ENCODE measurements at places on chromosomes 1 and 21.
A peak's percentile ranks its signal among the peaks of the same experiment; 100 is the strongest.

- no peak for DNase-seq
Observed at GRCh38 chr1:31931593-31932225, 6.5 kb downstream of the PTP4A2 start.

DNA sequence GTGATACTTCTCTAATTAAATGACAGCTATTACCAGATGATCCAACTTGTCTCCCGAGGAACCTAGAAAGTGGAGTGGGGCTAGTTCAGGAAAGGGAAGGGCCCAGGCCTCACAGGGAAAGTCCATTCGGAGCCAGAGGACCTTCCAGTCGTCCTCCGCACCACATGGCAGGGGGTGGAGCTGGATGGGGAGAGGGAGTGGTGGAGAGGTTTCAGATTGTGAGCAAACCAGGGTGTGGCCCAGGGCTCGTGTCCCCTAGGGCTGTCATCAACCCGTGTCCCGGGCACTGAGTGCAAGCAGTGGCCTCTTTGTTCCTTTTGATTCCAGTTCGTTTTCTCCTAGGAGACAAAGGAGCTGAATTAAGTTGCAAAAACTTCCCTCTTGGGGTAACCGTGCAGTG, 114.9 kb downstream of the HUNK start:
- peak; percentile 73 for DNase-seq

- DNase-seq, result no peak
Observed at GRCh38 chr1:11855430-11855829, 3.3 kb downstream of the NPPB start.

GRCh38 chr21:45132841-45133573, 58.6 kb downstream of the ADARB1 start:
- peak; percentile 83 for DNase-seq

GRCh38 chr1:230043081-230043480, 24.0 kb upstream of the GALNT2 start:
- DNase-seq, result no peak

DNA sequence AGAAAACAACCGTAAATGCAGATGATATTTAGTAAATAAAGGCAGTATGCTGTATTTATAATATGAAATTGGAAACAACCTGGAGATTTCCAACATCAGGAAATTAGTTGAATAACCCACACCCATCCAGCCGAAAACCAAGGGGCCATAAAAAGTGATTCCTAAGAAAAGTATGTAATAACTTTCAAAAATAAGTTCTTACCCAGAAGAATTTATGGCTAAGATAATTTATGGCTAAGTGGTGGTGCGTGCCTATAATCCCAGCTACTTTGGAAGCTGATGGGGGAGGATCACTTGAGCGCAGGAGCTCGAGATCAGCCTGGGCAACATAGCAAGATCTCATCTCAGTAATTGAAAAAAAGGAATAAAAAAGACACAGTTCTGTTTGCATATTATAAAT, 43.2 kb downstream of the TMCO4 start:
- no peak for DNase-seq

DNA sequence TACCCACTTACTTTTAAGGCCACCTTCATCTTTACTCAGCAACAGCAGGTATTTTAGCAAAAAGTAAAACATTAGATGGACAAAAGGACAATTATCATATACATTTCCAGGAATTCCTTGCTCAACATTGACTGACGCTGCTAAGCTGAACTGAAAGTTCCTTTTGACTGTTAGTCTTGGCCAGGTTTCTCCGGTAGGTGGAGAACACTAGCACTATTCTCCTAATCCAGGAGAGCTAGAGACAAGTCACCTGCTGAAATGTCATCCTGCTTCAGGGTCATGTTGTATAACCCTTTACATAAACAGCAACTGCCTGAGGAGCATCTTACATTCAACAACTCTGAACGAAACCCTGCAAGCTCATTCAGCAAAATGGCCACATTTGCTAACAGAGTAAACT, 109.0 kb upstream of the ESRRG start:
- DNase-seq, result no peak

- no peak for DNase-seq
Observed at GRCh38 chr1:213876531-213876930, 111.2 kb upstream of the PROX1 start.

- no peak for DNase-seq
Observed at GRCh38 chr1:11749203-11749689, 12.7 kb upstream of the C1orf167 start.

DNA sequence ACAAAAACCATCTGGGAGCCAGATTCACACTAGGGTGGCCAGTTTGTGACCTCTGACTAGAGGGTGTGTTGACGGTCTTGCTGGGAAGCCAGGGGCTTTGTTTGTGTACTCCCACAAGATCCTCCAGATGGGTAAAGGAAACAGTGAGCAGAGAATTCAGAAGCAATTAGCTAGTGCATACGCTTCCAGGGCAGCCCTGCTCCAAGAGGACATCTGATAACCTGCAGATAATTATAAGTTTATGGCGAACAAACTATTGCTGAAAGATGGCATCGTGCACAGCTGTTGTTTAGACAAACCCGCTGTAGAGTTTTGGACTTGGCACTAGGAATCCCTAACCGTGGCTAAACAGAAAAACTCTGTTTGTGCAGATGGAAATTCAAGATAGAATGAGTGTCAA, 326.4 kb downstream of the TGFB2 start:
- DNase-seq, result no peak

DNA sequence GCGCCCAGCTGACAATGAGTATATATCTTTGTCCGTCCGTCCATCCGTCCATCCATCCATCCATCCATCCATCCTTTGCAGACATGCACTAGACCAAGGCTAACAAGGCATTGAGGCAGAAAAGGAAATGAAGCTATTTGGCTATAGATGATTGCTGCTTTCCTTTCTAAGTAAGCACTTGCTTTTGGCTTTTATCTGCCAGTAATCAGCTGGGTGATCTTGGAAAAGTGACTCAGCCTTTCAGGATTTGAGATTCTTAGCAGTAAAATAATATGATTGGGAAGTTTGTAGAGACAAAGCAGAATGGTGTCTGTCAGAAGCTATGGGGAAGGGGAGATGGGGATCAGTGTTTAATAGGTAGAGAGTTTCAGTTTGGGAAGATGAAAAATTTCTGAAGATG, 22.7 kb downstream of the ZFYVE9 start:
- no peak for DNase-seq

DNA sequence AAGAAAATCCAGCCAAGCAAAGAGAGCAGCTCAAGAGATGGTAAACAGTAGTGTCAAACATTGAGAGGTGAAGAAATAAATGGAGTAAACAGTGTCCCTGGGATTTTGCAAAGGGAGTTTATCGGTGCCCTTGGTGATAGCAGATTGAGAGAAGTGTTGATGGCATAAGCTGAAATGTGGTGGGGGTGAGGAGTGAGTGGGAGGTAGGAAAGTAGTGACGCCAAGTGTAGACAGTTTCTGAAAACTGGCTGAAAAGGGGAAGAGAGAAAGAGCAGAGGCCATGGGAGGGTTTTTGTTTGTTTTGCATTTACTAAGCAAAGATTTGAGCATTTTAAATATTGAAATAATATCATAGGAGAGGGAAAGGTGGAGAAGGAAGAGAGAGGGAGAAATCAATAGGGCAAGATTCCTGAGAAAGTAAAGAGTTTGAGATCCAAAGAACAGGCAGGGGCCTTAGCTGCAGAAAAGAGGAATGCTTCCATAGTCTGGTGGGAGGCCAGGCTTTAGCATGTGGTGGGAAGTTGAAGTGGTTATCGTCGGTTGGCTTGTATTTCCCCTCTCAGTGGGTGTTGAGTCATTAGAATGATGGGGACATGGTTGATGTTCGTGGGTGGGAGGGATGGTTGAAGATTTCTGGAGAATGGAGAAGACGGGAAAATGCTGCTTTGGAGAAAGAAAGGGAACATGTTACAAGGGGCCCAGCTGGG, 26.8 kb upstream of the RASAL2 start:
- DNase-seq, result no peak

DNA sequence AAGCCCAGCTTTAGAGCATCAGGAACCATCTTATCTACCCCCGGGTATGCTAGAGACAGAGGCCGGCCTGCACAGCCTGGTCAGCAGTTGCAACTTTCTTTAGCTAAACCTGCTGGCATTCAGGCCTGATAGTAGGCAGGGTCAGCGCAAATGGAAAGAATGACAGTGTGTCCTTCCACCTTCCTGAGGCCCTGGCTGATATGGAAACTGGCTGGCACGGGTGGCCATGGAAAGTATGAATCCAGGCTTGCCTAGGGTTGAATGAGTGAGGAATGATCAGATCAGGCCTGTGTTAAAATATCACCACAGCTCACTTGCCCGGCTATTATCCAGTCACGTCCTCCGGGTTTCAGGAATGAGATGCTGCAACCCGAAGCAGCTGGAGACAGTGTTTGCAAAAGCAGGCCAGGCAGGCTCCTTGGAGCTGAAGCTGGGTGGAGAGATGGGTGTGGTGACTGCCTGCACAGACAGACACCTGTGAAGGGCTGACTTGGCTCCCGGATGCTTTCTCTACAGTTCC, 34.7 kb downstream of the RCAN1 start:
- DNase-seq, result peak; percentile 91

DNA sequence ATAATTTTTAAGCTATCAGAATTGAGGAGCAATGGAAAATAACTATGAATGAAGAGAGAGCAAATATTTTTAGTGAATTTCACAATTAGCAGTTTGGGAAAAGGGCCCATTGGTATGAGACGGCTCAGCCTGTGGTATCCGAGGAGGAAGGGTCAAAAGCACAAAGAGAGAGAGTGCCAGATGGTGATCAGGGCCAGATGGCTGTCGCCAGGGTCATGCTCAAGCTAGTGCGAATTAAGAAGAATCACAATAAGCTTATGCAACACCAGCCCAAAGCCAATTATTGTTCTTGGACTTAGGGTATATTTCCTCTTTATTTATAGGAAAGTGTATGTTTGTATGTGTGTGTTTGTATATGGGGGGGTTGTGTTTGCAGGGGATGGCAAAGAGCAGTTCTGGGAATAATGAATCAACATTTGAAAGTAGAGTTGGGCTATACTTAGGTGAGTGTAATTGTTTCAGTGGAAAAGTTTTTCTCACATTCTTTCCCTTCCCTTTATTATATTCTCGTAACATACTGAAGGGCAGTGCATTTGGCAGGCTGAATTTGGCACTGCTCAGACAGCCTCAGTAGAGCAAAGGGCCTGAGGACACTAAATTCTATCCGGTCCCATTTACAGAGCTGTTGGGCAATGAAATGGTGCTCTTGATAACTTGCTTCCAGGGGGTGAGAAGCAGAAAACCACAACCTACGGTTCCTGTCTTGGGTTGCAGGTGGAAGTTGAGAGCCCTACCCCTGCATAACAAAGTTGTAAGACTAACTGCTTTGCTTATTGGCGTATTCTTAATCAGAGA, 19.5 kb upstream of the DDR2 start:
- peak; percentile 86 for DNase-seq

GRCh38 chr1:98404866-98405265, 256.7 kb upstream of the SNX7 start:
- DNase-seq, result no peak

DNA sequence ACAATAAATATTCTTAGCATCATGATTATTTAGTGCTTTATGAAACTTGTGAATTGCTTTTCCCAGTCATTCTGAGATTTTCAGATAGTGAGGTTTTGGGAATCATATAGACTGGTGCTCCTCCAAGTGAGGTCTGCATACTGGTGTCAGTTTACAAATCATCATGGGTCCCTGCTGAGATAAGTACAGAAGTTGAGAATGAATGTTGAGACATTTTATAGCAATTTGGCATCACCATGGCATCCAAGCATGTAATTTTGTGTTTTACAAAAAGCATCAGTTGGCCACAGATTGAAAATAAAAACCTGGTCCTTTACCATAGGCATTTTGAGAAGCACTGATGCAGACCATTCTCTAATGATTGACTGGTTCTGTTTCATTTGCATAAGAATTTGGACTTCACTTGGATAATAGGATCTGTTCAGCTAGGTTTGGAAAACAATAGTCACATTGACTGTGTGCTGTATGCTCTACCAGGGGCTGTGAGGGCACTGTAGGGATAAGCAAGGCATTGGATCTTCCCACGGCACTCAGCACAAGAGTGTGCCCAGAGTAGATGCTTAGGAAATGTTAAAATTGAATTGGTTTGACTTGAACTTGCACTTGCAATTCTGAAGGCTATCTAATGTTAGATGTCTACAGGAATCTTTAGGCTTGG, 79.0 kb upstream of the JUN start:
- no peak for DNase-seq

- no peak for DNase-seq
Observed at GRCh38 chr1:241118049-241118448, 239.0 kb downstream of the RGS7 start.

GRCh38 chr21:33206771-33207281, 22.9 kb upstream of the IFNAR2 start:
- no peak for DNase-seq

GRCh38 chr1:207691841-207692240, 46.9 kb downstream of the CR1L start:
- no peak for DNase-seq

- no peak for DNase-seq
Observed at GRCh38 chr1:197995408-197996258, 78.5 kb downstream of the LHX9 start.

DNA sequence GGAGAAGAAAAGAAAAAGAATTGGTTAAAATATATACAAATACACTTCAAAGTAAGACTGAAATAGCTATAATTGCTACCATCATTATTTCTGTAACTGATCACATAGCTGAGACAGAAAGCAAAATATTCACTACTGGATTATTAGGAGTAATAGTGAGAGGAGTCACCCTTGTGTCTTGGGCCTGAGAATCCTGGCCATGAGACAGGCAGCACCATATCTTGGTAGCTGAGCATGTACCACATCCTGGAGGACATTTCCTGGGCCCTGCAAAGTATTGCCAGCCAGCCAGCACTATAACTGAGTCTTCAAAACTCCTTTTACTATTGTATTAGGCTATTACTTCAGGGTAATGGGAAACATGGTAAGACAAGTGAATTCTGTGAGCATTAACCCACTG, 63.5 kb downstream of the C1orf185 start:
- no peak for DNase-seq

DNA sequence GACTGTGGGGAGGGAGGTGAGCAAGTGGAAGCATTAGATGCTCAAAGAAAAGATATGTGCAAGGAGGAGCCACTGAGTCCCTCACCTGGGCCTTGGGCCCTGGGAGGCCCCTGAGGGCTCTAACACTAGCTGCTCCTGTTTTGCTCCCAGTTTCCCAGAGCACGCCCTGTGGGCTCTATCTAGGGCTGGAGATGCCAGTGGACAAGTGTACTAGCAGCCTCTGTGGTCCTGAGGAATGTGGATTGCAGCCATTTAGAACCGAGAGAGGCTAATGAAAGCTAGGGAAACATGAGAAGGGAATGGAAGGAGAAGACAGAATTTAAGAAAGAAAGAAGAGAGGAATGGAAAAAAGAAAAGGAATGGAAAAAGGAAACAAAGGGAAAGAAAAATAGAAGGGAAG, 10.0 kb upstream of the TBX15 start:
- no peak for DNase-seq

- DNase-seq, result no peak
Observed at GRCh38 chr1:159218649-159219636, 14.3 kb downstream of the ACKR1 start.

DNA sequence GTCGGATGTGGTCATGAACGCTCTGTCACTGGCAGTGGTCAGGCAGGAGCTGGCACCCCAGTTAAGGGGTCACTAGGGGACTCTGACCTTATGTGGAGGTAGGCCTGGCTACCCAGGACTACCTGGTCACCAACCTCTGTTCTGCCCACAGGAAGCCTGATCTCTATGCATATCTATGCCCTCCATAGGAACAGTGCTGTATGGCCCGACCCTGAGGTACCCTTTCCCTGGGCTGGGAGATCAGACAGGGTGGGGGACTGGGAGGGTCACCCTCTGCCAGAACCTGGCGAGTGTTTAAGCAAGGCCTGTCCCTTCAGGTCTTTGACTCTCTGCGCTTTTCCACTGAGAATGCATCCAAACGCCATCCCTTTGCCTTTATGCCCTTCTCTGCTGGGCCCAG, 19.0 kb downstream of the CYP4B1 start:
- DNase-seq, result no peak

Data from posterior vena cava (tissue), 2 donors.